ENCODE measurements at places on chromosomes 11 and 22.

- DNase-seq: no peak
Observed at GRCh38 chr11:122229078-122229477, 113.1 kb upstream of the BLID start.

DNA sequence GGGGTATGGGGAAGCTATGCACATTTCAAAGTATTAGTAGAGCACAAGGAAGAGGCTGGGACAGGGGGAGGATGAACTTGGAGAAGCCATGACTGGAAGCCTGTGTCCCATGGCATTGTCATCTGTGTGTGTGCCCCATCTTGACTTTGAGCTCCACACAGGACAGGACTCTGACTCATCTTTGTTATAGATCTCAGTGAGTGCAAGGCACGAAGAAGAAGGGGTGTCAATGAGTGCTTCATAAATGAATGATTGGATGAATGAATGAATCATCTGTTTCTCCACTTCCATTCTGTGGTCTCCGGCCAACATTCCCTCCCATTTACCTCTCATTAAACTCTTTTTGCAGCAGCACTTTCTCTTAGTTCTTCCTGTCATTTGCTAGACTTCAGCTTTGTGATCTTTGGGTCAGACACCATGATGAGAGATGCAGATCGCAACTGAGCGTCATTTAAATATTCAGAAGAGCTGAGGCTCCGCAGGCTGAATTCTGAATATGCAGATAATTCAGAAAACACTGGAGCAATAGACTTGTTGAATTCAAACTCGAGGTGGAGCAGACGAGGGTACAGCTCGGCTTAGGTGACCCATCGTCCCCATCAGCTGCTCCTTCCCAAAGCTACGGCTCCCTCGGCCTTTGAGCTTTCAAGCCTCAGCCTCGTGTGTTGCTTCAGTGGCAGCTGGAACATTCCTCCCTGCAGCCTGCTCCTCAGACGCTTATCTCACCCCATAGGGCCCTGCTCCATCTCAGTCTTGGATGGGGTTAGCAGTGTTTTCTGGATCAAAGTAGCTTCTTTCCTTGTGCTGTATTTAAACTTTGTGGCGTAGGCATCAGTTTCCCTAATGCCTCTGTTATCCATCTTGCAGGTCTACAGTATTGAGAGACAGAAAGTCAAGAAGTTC lies 30.8 kb downstream of the APOL3 start:
- no peak for DNase-seq

DNA sequence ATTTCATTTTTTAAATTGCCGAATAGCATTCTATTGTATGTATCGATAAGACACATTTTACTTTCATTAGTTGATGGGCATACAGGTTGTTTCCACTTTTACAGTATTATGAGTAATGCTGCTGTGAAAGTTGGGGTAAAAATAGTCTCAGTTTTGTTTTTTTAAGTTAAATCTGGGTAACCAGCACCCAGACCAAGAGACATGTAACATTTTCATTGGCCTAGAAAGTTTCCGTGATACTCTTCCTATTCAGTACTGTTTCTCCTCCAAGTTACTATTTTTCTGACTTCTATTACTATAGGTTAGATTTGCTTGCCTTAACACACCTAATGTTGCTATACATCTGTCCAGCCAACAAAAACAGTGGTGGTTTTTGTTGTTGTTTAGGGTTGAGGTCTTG lies 12.3 kb downstream of the IPO7 start:
- no peak for DNase-seq

GRCh38 chr22:47570851-47571250 lies 808.4 kb downstream of the TBC1D22A start:
- no peak for DNase-seq

DNA sequence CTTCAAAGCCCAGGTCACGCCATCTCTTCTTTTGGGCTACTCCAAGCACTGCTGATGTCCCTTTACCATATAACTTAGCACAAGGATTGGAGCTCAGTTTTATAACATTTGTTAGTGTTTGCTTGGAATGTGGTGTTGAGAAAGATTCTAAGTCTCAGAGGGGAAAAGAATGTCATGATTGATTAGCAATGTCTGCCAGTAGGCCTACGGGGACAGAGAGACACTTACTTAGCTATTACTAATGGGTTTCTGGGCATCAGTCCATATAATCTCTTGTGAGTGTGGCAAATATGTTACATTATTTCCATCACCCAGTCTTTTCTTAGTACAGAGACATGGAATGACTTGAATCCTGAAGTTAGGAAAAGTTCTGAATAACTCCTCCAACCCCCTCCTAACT lies 75.4 kb upstream of the FSHB start:
- no peak for DNase-seq

DNA sequence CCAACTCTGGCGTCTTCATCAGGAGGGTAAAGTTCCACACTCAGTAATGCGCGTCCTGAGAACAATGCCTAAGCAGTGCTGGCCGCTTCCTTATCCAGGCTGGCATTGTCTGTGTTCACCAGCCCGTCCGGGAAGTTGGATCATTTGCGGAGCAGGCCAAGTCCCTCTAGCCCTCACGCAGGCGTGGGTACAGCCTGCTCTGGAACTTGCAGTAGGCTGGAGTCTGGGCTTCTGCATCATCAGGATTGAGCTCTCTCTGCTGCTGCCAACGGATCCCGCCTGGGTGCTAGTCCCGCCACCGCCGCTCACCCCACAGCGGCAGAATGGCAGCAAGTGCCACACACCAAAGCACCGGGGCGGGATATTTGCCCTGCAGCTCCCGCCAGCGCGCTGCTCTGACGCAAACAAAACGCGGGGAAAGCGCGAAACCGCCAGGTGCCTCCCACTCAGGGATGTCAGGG lies 29.0 kb downstream of the GLYATL1 start:
- DNase-seq: no peak

GRCh38 chr11:35288309-35288708 lies 131.0 kb downstream of the SLC1A2 start:
- DNase-seq: no peak

DNA sequence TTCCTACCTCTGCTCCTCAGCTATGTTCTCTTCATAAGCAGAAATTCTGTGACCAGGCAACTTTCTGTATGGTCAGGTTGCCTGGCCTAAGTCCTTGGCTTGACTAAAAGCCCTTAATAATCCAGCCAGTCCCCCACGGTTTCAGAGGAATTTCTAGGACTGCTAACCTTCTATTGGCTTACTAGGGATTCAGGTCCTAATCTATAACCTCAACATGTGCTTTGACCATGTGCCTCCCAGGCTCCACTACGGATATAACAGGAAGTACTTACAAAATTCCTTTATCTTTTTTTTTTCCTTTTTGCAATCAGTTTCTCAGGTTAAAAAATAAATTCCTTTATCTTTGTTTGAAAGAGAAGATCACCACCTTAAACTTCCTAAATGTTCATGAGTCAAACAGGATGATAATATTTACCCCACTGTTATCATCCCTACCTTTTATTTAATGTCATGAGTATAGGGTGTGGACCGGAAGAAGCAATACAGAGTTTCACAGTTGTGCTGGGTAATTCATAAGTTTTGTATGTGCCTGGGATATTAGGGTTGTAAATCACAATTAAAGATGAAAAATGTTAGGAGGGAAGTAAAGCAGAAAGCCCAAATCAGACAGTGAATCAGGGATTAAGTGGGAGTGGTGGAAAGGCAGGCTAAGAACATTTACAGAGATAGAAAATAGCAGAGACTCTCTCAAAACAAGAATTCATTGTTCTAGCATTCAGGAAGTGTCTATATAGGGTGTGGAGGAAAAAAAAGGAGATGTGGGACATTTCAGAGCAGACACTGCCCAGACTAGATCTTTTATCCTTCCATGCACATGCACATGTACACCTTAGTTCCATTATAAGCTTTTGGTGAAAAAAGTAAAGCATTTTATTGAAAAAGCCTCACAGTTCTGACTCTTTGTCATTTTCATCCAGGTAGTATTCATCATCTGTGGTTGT lies 10.7 kb upstream of the POGLUT3 start:
- no peak for DNase-seq

GRCh38 chr11:19595840-19596751 lies 116.5 kb upstream of the NAV2 start:
- DNase-seq: no peak

DNA sequence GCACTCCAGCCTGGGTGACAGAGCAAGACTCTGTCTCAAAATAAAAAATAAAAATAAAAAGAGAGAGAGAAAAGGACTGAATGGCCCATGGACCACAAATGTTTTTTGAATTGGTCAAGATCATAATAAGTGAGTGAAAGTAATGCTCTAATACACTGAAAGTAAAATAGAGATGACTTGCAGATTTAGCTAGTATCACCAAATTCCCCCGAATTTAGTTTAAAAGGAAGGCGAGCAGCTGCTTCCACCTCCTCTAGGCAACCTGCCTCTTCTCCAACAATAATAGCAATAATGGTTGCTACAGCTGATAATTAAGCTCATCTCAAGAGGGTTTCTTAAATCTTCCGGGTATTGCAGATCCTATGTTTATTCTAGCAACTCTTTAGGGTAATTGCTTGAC lies 36.8 kb downstream of the CELF1 start:
- no peak for DNase-seq

DNA sequence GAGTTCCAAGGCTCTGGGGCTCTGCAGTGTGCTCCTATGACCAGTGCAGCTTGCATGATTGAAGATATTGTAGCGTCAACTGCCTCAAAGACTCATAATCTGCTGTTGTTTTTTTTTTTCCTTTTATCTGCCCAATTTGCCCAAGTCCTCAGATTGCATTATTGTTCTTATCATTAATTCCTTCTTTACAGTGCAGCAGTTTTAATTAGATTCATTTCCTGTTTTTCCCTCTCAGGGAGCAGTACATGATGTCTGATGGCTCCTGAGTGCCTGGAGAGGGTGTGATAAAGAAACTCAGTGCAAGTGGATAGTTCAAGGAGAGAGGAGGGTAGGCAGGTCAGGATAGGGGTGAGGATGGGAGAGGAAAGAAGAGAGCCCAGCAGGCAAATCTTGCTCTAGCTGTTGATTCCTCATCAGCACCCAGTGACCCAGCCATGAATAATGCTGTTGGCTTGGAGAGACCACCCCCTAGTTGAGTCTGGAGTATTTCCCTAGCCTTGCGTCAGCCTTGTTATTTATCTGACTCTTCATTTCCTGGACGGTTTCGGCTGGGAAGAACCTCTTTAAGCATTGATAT lies 219.6 kb upstream of the SESN3 start:
- no peak for DNase-seq

DNA sequence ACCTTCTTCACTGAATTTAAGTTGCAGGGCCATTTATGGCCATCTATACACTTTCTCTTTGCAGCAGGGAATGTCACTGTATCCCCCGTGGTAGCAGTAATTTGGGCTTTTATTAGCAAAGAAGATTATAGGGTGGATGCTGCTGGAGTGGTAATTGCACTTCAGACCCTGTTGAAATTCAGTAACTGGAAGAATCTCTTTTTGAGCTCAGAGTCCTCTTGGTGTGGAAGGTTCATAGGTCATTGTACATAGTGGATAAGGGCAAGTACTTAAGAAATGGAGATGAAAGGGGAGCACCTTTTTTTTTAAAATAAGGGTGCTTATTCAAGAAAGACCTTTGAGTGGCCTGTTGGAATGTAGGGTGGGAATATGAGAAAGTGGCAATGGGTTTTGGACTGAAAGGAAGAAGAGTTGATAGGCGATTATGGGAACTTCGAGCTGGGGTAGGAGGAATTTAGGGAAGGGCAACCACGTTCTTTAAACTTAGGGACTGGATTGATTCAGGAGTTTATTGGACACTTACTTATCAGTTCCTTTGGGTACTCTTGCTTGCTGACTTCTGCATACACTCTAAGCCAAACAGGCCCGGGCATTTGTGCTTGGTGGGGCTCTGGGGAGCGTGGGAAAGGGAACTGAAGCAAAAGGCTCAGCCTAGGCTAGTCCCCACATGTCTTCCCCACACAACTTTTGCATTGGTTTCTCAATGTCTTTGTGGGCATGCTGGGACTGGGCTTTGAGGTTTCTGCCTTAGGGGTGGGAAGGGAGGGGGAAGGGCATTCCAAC lies 26.5 kb downstream of the CTNND1 start:
- no peak for DNase-seq

DNA sequence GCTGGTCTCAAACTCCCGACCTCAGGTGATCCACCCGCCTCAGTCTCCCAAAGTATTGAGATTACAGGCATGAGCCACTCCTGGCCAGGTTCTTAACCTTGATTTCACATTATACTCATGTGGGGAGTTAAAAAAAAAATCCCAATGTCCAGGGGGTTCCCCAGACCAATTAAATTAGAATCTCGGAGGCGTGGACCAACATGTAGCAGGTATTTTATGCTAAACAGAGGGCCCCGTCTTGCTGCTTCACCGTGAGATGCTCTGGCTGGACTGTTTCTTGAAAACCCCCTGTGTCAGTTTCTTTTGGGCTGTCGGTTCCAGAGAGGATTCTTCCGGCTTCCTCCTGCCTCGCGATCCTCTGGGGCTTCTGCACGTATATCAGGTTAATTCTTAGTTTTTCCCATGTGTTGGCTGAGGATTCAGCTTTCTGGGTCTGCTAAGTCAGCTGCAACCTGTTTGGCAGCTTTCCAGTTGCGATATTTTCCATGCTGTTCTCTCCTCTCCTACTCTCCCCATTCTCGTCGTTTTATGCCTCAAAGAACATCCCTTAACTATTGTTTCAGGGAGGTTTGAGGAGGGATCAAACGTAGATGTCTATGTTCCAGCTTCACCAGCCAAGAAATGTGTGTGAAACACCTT lies 50.6 kb upstream of the ACCSL start:
- no peak for DNase-seq

GRCh38 chr11:18408558-18409291 lies 3.4 kb upstream of the LDHC start:
- DNase-seq: no peak

- DNase-seq: no peak
Observed at GRCh38 chr22:29825578-29825977, 12.5 kb downstream of the ASCC2 start.

- DNase-seq: no peak
Observed at GRCh38 chr11:73762732-73763131, 1.9 kb upstream of the RAB6A start.

DNA sequence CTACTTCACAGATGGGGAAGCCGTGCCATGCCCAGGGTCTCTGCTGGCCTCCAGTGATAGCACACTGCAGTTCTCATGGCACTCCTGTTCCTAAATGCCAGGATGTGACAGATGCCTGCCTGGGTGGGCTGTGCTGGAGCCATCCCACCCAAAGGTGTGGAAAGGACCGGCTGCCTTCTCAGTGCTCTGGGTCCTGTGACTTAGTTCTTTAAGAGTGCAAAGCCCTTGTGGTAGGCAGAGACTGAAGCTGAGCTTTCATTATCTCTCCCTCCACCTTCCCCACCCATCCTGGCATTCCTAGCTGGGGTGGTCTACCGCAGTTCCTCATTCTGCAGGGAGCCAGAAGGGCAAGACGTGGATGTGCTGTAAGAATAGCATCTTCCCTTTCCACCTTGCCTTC lies 150.1 kb downstream of the CEP164 start:
- no peak for DNase-seq

- DNase-seq: no peak
Observed at GRCh38 chr22:37546437-37547250, 13.6 kb upstream of the CDC42EP1 start.

GRCh38 chr11:30422447-30423278 lies 99.8 kb downstream of the ARL14EP start:
- no peak for DNase-seq

GRCh38 chr11:83092488-83093384 lies 21.0 kb upstream of the RAB30 start:
- DNase-seq: no peak

- DNase-seq: no peak
Observed at GRCh38 chr22:37990301-37990700, 5.9 kb upstream of the SOX10 start.
